ENCODE measurements at places on chromosomes 6 and 20.

DNA sequence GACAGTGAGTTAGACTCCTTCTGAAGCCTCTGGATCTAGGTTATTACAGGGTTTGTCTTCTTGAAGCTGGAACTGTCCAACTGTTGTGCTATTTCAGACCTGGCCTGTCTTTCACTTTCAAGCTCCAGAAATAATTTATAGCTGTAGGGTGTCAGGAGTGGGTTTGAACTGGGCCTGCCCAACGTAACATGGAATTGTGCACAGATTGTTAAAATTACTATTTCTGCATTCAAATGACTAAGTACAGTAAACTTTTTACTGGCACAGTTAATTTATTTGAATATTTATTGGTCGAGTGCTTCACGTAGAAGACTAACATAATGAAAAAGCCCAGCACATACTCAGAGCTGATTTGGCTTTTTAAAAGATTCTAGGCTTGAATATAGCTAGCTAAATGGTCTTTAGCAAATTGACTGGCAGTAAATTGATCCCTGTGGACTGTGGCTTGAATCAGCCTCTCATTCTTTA, 74.3 kb downstream of the ARID1B start:
- no peak for DNase-seq

- no peak for DNase-seq
These were observed 117.2 kb downstream of the BANF2 start for GRCh38 chr20:17816804-17817587.

DNA sequence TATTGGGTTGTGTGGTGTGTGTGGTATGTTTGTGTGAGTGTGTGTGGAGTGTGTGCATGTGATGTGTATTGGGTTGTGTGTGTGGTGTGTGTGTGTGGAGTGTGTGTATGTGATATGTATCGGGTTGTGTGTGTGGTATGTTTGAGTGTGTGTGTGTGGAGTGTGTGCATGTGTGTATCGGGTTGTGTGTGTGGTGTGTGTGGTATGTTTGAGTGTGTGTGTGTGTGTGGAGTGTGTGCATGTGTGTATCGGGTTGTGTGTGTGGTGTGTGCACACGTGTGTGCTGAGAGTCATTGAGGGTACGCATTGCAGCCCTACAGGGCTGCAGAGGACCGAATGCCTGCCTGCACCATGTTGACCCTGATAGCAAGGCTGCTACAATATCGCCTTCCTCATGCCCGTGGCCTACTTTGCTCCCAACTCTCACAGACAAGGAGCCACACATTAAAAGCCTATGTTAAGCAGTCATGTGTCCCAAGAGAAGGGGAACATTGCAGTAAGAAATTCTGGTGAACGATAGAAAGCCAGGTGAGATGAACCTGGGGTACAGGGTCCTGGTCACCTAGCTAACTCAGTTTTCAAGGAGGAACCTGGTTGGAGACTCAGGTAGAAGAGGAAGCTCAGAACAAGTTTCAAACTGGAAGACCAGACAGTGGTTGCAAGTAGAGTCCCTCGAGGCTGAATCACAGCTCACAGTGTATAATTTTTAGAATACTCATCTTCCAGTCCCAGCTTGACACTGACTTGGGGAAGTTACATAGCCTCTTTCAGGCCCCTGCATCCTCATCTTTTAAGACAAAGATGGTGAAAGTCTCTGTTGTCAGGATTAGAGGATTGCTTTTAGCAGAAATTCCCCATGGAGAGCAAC, 45.7 kb upstream of the TMEM170B start:
- DNase-seq, result no peak

DNA sequence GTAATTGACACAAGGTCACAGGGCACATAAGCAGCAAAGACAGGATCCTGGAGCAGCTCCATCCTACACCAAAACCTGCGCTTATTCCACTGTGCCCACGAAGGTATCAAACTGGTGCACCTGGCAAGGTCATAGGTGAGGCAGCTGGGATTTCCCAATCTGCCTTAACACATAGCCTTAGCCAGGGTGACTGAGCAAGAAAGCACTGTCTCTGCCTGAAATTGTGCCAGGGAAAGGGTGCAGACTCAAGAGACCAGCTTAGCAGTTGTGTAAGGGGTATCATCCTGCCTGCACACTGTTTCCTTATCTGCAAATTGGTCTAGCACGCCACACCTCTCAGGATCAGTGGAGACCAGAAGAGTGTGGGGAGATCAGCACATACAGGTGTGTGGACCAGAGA, 82.8 kb downstream of the MAFB start:
- DNase-seq, result no peak

GRCh38 chr6:114376611-114377175, 33.9 kb upstream of the HS3ST5 start:
- DNase-seq, result no peak

DNA sequence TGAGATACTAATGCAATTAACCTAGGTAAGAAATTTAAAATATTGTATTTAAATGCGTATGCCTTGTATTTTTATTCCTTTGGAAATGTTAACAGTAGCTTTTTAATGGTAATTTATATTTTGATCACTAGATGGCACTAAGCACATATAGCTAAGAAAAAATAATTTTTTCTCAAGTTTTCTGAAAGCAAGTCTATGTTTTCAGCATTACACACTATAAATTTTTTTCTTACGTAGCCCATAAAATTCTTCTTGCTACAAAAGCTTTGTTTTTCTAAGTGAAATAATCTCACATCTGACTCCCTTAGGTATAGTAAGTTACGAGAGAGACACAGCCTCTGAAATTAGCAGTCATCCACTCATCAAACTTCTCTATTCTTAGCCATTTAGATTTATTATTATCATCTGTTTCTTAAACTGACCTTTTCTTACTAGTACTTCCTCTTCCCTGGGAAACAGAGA, 35.7 kb downstream of the TSPYL4 start:
- no peak for DNase-seq

GRCh38 chr6:151176911-151177770, 62.6 kb upstream of the AKAP12 start:
- DNase-seq, result no peak

- no peak for DNase-seq
These were observed 91.1 kb downstream of the ASXL1 start for GRCh38 chr20:32449057-32449889.

Measured in stimulated activated CD8-positive, alpha-beta memory T cell treated with anti-CD3 and anti-CD28 coated beads, Interleukin-7, amount 100 ng/mL, for 1 hour (primary cell).